ENCODE measurements at places on chromosomes 13 and 19.

GRCh38 chr19:10501971-10502523, 1.1 kb downstream of the KEAP1 start:
- DNase-seq: no peak

GRCh38 chr13:110237875-110238817, 68.8 kb downstream of the COL4A1 start:
- DNase-seq: no peak

DNA sequence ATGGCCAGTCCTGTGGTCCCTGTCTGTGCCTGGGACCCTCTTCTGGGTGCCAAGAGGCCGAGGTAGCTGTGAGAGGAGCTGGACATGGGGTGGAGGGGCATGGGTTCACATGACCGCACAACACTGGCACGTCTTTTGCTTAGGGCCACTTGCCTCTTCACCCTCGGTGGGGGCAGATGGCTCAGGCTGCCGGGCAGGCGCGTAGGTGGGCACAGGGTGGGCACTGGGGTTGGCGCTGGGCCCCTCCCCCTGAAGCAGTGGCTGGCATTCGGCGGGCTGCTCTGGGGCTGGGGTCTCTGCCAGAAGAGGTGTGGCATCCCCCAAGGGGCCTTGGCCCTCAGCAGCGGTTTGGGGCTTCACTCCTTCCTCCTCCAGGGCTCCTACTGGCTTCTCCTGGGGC, 8.4 kb downstream of the PALM3 start:
- no peak for DNase-seq

DNA sequence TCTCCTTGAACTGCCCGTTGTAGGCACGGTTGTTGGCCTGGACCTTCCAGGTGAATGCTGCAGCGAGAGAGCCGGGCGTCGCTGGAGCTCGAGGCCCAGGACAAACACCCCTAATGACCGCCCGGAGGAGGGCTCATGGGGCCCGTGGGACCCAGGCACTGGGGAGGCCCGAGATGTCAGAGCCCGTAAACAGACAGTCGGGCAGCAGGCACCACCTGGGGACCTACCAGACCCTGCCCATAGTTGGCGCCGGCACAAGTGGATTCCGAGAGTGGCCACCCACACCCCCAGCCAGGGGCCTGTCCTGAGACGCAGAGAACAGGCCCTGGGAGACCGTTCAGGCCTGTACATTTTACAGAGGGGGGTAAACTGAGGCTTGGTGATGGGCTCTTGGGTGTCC, 2.4 kb downstream of the ATP8B3 start:
- no peak for DNase-seq

DNA sequence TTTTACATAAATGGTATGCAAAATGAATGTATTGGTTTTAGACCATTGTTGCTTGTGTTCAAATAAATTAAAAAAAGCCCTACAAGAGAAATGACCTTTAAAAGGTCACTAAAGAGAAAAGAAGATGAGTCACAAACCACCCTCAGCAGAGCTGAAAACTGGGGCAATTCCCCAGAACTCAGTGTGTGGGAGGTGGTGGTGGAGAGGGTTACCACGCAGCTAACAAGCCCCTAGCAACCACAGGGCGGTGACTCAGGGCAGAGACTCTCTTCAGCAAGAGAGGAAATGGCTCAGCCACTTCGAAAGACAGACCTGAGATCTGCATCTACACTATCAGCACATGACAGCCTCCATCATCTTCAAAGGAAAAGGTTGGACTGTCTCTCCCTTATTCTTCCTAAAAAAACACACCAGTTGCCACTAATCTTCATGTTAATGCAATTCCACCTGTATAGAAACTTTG, 29.4 kb upstream of the NDFIP2 start:
- DNase-seq: no peak

DNA sequence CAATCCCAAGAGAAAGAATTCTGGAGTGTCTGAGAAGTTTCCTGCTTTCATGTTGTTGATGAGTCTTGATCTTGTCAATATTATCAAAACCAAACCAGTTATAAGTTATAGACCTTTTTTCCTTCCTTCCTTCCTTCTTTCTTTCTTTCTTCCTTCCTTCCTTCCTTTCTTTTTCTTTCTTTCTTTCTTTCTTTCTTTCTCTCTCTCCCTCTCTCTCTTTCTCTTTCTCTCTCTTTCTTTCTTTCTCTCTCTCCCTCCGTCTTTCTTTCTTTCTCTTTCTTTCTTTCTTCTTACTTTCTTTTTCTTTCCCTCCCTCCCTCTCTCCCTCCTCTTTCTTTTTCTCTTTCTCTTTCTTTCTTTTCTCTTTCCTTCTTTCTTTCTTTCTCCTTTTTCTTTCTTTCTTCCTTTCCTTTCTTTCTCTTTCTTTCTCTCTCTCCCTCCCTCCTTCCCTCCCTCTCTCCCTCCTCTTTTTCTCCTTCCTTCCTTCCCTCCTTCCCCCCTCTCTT, at the start of gene OR7G3:
Gene OR7G3, minus strand, starts transcription at position 51 of the 506 bp plus-strand sequence. Its CDS starts 0 bp downstream, at position 51.
- DNase-seq: no peak

DNA sequence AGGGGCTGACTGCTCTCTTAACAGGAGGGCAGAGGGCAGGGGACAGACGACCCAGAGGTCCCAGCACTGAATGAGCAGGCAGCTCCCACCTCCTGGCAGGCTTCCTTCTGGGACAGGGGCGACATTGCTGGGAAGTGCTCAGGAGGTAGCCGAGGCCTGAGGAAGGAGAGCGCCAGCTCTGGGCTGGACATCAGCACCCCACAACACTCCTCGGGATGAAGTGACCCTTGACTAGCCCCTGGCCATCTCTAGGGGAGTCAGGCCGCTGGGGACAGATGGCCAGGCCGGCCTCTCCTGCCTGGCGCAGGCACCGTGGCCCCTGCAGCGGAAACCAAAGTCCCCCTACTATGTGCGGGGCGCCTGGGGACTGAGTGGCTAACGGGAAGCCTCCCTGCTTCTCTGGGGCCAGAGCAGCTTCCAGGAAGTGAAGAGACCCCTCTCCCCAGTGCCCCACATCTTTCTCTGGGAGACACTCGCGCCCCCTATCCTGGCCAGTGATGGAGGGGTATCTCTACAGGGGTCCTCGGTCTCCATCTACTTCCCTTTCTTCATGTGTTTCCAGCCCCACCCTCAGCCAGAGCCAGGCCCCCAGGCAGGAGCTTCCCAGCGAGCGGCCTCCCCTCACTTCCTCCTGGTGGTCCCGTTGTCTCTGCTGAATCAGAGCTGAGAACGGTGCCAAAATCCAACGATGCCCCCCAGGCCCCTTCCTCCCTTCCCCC, 10.1 kb downstream of the PRR36 start:
- no peak for DNase-seq

GRCh38 chr19:47507924-47508553, 6.8 kb downstream of the NAPA start:
- DNase-seq: no peak

- no peak for DNase-seq
These were observed 276.1 kb downstream of the NALCN start for GRCh38 chr13:101140087-101140770.

DNA sequence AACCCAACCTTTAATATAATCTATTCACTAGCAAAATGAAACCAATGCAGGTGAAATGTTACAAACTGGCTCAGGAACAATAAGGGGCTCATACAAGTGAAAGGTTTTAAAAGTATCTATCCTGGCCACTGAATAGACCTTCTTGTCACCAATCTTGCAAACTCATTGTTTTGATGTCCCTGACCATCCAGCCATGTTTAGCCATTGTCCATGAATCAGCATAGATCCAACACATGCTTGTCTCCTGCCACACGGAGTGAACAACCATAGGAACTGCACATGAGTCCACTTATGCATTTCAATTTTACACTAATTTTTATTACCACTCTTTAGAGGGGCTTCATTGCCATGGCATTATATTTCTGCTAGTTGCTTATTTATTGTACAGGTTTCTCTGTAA, 331.4 kb downstream of the GPC5 start:
- DNase-seq: no peak

DNA sequence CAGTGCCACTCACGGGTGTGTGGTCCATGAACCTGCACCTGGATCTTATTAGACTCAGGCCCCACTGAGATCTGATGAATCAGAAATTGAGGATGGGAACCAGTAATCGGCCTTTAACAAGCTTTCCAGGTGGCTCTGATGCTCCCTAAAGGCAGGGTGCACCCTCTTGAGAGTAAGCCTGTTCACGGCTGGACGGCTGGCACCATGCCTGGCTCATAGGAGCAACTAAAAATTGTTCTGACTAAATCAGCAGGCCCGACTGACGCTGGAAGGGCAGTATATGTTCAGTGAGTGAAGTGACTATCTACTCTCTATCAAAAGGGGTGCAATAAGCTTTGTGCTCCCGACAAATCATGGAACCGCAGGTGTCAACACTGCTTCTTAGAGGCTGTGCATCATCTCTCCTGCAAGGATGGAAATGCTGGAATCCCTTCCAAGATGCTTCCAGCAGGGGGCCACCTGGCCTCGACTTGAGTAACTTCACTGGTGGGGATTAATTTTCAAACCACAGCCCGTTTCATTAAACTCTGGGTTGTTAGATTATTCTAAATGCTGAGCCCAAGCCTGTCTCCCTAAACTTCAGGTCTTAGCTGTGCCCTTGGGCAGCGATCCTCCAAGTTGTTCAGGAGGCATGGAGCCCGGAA, 28.4 kb downstream of the TMTC4 start:
- DNase-seq: peak; percentile 9

DNA sequence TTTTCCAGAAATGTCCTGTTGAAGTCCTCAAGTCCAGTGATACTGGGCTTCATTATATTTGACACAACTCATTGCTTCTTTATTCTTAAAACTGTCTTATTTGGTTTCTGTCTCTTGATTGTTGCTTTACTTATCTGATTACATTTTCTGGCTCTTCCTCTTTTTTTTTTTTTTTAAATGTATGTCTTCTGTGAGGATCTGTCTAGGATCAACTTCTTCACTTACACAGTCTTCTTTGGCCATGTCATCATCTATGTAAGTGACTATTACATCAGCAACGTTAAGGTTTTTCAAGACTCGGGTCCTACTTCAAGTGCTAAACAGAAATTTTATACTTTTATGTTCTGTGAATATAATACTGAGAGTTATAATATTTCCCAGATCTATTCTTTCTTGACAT, 162.1 kb downstream of the PDS5B start:
- no peak for DNase-seq

DNA sequence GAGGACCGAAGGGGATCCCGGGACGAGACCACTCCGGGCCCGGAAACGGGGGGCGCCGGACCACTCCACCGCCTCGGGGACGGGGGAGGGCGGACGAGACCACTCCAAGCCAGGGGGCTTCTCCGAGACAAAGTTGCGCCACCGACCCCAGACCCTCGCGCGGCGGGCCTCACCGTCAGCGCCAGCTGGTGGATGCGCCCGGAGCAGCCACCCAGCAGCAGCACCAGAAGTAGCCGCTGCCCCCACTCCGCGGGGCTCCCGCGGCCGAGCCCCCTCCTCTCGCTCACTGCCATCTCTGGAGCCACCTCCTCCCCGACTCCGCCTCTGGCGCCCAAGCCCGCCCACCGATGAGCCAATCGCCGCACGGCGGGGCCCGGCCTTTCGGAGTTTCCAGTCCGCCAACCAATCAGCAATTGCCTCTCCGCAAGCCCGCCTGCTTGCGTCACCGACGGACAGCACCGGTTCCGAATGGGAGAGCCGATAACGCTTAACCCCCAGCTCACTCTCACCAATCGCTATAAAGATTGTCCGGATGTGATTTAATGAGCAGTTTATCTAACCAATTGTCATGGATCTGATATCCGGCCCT, at the start of gene GPR108:
Gene GPR108, minus strand, starts transcription at position 297 of the 589 bp plus-strand sequence. Its CDS starts 4 bp downstream, at position 293.
- DNase-seq: no peak

DNA sequence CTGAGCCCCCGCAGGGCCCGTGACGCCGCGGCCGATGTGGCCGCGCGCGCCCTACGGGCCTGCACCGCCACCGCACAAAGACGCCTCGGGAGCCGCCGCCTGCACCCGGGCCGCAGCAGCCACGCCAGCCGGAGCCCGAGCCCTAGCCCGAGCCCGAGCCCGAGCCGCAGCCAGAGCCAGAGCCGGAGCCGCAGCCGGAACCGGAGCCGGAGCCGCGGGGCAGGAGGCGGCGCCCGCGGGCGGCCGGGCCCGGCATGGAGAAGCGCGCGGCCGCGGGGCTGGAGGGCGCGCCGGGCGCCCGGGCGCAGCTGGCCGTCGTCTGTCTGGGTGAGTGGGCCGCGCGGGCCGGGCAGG, 379 bp downstream of the LRP3 start:
- no peak for DNase-seq

GRCh38 chr19:2443785-2444182, 13.0 kb downstream of the LMNB2 start:
- no peak for DNase-seq

- no peak for DNase-seq
These were observed 145.2 kb upstream of the KLHL1 start for GRCh38 chr13:70253411-70253810.

DNA sequence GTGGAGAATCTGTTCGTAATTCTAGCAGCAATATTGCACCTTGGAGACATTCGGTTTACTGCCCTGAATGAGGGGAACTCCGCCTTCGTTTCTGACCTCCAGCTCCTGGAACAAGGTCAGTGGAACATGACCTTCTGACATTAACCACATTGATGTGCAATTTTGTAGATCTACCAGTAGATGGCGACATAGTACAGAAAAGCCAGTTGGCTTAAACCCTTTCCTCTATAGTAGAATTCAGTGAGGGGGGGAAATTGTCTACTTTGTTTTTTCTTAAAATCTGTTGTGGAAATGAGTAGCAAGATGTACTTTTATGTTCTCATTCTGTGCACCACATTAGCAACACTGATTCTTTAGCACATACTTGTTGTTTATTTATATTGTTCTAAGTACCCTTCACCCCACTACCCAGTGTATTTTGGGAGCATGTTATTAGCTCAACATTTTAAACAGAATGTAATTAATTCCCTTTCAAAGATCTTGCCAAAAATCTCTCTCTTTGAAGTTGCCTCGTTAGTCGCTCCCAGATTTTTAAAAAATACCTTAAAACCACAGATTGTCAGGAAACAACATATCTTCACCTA, 332.2 kb downstream of the MYO16 start:
- DNase-seq: peak; percentile 27

DNA sequence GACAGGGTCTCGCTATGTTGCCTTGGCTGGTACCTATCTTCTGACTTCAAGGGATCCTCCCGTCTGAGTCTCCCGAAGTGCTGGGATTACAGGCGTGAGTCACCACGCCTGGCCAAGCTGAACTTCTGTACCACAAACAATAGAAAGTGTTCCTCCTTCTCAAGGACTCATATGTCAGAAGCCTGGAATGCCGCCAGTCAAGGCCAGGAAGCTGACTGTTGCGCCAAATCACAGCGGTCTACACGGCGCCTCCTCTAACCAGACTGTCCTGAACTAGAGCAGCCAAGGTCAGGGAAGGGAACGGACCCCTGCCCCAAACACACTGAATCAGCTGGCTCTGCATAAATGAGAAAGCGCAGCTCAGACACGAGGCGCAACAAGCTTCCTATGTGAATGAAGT, 14.6 kb downstream of the RAB20 start:
- no peak for DNase-seq

DNA sequence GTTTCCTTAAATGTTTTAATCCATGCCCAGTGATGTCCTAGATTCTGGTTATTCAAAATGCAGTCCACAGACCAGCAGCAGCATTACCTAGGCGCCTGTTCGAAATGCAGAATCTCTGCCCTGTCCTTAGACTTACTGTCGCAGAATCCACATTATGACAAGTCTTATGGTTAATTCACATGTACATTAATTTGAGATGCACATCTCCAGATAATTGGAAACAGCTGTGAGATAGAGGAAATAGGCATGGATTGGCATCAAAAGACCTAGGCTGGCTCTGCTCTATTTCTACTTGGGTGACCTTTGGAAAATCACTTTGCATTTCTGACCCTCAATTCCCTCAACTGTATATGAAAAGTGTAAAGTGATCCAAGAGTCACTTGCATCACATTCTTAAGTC, 700.7 kb downstream of the DIAPH3 start:
- no peak for DNase-seq
